ENCODE measurements at places on chromosomes 6 and 20.

DNA sequence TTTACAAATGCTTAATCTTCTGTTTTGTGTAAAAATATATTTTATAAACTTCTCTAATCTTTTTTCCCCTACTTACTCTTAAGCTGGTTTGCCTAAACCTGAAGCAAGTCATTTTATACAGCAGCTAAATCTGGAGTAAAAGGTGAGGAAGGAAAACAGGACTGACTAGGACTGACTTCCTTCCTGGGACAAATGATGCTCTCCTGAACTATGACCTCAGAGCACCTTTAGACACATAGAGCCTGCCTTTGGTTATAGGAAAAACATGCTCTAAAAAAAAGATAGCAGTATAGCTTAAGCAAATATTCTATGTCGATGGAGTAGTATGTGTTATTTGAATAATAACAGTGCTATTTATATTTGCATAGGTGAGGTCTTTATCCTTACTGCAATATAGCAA lies 21.5 kb upstream of the ADGRG6 start:
- no peak for DNase-seq

DNA sequence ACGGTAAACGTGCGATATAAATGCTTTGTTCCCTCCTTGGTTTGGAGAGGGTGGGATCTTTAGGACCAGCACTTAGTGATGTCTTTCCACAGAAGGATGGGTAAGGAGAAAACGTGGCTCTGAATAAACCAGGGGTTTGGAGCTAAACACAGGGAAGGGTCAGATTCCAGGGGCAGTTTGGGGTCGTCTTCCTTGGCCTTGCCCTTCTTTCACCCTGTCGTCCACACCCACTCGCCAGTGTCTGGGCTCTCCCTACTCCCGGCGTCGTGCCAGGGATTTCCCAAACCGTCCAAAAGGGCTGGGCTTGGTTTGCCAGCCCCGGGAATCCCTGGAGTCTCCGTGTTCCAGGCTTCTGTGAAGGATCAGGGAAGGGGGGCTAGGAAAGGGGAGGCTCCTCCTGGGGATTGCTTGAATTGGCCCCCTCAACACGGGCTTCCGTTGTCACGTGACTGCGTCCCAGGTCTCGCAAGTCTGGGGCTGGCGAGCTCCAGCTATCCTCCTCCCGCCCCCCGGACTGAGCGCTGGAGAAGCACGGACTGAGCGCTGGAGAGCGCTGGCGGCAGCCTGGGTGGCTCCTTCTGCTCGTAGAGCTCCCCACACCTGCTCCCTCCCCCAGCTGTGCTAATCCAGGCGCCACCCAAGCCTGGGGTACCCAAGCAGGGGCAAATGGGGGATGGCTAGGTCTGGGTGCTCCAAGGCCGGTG lies 9.4 kb upstream of the ARMC12 start:
- DNase-seq = no peak

DNA sequence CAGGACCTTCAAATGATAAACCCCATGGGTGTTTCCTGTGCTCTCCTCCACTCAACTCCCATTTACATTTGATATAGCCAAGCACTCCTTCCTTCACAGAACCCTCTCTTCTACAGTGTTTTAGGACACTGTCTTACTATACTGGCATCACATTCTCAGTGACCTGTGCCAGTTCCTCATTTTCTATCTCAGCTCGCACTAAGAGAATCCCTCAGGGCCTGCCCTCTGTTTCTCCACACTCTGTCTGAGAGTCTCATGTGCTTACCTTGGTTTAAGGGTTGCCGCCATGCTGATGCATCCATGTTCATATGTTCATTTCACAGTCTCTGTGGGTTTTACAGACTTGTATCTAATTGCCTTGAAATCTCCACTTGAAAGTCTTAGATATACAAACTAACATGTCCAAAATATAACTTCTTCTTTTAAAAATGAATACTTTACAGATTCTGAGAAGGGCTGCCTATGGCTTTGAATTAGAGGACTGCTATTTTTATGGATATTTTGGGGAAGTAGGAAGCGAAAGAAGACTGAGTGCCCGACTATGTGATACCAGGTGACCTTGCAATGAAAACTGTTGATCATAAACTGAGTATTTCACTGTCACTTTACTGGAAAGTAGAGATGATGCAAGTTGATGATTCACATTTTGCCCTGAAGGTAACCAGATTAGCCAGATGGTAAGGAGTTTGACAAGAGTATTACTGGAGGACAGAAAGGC lies 153.1 kb upstream of the SIM1 start:
- DNase-seq = no peak

GRCh38 chr6:161452241-161452640 lies 178.4 kb upstream of the AGPAT4 start:
- no peak for DNase-seq

GRCh38 chr20:34324541-34324940 lies 21.4 kb upstream of the AHCY start:
- peak; percentile 35 for DNase-seq

GRCh38 chr6:79546186-79546585 lies 9.0 kb upstream of the LCA5 start:
- no peak for DNase-seq

DNA sequence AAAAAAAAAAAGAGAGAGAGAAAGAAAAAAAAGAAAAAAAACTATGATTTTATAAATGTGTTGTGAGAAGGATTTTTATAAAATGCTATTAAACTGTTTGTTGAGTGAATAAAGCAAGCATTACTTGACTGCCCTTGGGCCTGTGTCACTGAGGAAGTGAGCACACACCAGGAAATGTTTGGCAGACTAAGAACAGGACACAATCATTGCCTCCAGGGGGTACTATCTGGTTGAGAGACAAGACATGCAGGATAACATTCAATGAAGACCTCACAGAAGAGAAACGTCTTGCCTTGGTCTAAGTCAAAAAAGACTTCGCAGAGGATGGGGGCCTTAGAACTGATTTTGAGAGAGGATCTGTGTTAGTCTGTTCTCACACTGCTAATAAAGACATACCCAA lies 40.6 kb downstream of the MTFR2 start:
- DNase-seq = no peak

DNA sequence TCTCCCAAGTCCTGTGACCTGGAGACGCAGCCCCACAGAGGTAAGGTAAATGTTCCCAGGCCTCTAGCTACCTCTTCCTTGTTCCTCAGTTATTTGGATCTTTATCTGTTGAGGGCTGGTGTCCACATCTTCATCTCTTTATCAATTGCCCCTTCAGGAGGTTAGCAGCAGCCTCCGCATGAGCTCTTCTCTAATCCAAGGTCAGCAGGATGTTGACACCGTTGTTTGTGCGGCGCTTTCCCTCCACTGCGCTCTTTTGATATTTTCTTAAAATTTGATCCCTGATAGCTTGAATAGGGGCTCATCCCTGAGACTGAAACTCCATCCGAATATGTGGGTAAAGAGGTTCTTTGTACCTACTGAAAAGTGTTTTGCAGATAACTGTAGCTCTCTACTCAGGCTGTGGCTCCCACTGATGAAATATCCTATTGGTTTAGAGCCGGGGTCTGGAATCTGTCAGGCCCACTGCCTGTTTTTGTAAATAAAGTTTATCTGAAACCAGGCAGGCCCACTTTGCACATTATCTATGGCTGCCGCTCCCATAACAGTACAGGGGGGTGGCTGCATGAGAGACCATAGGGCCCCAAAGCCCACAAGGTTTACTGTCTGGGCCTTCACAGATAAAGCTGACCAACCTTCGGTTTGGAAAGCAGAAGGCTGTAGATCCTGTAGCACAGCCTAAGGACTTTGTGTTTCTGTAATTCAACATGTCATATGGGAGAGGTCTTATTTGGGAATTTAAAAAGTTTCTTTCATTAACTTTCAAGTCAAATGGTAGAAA lies 362.6 kb downstream of the QKI start:
- DNase-seq = no peak

DNA sequence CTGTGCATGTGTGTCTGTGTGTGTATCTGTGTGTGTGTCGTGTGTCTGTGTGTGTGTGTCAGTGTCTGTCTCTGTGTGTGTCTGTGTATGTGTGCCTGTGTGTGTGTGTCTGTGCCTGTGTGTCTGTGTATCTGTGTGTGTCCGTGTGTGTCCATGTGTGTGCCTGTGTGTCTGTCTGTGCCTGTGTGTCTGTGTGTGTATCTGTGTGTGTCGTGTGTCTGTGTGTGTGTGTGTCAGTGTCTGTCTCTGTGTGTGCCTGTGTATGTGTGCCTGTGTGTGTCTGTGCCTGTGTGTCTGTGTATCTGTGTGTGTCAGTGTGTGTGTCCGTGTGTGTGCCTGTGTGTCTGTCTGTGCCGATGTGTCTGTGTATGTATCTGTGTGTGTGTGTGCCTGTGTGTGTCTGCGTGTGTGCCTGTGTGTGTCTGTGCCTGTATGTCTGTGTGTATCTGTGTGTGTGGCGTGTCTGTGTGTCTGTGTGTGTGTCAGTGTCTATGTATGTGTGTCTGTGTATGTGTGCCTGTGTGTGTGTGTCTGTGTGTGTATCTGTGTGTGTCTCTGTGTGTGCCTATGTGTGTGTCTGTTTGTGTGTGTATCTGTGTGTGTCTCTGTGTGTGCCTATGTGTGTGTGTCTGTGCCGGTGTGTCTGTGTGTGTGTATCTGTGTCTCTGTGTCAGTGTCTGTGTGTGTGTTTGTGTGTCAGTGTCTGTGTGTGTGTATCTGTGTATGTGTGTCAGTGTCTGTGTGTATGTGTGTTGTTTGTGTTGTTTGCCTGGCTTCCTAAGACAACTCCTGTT lies 11.6 kb downstream of the SNPH start:
- no peak for DNase-seq

- no peak for DNase-seq
These were observed 10.0 kb upstream of the L3MBTL3 start for GRCh38 chr6:130008236-130008873.

- DNase-seq = no peak
These were observed 2.5 kb downstream of the SLC17A1 start for GRCh38 chr6:25829375-25829774.

GRCh38 chr20:55099251-55099650 lies 623.9 kb downstream of the DOK5 start:
- no peak for DNase-seq

GRCh38 chr6:149852881-149853280 lies 11.3 kb downstream of the LRP11 start:
- DNase-seq = no peak

GRCh38 chr6:165692106-165692653 lies 29.1 kb upstream of the PDE10A start:
- no peak for DNase-seq

DNA sequence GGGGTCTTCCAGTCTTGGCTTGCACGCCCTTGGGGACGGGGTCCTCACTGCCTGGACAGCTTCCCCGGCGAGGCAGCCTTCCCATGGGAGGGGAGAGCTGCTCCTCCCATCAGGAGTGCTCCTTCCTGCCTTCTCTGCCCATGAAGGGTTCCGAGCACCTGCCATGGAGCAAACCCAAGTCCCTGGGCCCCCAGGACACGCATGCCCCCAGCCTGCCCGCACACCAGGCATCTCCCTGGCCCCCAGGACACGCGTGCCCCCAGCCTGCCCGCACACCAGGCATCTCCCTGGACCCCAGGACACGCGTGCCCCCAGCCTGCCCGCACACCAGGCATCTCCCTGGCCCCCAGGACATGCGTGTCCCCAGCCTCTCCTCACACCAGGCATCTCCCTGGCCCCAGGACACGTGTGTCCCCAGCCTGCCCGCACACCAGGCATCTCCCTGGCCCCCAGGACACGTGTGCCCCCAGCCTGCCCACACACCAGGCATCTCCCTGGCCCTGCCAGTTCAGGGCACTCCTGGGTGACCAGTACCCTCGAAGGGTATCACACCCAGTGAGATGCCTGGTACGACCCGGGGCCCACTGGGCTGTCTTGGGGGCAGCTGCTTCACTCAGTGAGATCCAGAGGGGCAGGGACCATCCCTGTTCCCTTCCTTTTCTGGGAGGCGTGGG lies 21.7 kb downstream of the COL20A1 start:
- DNase-seq = no peak

- no peak for DNase-seq
These were observed 44.9 kb upstream of the CEP85L start for GRCh38 chr6:118696271-118696670.

DNA sequence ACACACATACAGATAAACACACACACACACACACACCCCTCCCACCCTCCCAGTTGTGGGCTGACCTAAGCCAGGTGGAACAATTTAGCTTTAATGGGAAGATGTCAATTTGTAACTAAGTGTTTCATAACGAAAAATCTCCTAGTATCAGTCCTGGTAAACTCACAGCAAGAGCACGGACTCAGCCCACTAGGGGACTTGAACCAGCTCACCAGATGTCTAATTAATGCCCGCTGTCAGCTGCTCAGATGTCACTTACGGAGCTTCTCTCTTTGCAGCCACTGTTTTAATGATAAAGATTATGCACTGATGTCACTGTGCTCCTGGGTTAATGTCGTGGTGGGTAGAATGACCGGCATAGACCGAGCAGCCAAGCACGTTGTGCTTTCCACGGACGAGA lies 116.6 kb upstream of the INSM1 start:
- no peak for DNase-seq

DNA sequence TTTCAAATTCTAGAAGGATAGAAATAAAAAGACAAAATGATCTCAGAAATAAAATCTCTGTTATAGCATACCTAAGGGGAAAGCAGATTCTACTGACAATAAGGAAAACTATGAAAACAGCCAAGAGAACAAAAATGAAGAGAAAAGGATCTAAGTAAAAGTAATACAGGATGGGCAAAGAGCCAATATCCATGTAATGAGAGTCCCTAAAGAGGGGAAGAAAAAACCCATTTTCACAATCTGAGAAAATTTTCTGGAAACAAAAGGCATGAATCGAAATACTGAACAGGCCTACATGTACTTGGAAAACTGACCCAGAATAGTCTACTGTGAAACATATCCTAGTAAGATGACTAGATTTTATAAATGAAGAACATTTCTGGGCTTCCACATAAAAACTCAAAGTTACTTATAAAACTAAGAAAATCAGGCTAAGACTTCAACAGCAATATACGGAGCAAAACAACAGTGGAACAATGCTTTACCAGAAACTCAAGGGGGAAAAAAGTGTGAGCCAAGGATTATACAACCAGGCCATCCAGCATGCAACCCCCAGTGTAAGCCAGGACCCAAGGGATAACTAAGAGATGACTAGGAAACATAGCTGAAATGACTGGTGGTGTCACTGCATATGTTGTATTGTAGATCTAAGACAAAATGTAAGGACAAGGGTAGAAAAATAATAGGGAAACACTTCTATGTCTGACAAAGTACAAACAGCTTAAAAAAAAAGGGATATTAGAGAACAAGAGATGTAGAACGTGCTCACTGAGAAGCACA lies 10.2 kb downstream of the NAPB start:
- no peak for DNase-seq

GRCh38 chr20:13141546-13141945 lies 79.5 kb upstream of the ISM1 start:
- DNase-seq = no peak

DNA sequence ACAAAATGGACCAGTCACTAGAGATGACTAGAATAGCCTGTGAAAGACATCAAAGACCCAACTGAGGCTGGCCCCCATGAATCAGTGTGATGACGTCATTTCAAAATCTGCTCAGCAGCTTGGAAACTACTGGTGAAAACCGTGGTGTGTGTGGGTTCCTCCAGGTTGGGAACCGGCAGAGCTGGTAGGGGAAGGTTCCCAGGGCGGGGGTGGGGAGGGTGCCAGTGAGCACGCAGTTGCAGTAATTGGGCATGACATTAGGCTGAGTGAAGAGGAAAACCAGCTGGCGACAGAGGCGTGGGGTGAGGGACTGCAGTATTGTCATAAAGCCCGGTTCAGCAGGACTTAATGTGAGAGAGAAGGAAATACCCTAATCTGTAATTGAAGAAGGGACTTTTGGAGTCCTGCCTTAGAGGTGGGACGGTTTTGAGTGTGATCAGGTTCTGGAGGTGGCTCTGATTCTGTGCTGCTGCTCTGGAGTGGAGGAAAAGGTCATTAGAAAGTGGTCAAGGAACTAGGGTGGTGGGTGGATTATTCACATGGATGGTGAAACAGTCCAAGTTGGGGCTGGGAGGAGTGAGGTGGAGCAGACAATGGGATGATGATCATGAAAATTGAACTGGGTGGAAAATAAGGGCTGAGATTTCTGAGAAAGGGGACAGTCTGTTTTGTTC lies 52.0 kb upstream of the MTHFD1L start:
- no peak for DNase-seq
